ENCODE measurements at places on chromosomes 6 and 20.
A peak's percentile ranks its signal among the peaks of the same experiment; 100 is the strongest.

- DNase-seq, result no peak
Measured at GRCh38 chr6:80541886-80542285, 435.4 kb downstream of the BCKDHB start.

GRCh38 chr6:15960740-15961634 is 167.9 kb upstream of the MYLIP start:
- DNase-seq, result no peak

DNA sequence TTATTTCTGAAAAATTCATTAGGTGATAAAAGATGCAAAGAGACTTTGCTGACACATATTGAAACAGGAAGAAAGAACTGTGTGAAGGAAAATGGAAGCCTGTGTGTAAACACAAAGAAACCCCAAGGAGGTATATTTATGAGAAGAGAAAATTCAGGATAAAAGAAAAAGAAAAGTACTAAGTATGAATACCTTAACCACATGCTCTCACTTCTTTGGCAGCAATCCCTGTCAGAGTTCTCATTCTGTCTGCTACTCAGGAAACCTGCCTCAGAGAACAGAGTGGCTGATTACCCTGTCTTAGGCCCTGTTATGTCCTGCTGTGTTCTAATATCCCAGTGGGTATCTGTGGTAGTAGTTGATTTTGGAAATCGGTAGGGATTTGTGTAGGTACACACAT is 457.9 kb downstream of the TBC1D32 start:
- DNase-seq, result no peak

DNA sequence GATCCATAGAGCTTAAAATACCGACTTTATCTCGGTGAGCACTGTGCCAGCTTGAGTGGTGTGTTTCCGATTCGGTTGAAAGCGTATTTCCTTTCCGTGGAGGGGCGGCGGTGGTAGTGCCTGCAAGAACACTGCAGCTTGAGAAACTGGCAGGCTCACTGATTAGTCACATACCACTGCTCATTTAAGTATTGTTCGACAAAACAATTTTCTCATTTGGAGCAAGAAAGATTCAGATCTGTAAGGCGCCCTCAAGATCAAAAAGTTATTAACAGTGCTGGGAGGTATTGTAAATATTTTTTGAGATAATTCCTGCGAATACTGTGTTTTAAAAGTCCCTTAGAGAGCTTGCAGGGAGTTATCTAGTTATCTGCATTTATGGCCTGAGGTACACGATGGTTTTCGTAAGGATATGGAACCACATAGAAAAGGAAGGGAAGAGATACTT is 1.3 kb downstream of the MAPK14 start:
- DNase-seq, result peak; percentile 55

DNA sequence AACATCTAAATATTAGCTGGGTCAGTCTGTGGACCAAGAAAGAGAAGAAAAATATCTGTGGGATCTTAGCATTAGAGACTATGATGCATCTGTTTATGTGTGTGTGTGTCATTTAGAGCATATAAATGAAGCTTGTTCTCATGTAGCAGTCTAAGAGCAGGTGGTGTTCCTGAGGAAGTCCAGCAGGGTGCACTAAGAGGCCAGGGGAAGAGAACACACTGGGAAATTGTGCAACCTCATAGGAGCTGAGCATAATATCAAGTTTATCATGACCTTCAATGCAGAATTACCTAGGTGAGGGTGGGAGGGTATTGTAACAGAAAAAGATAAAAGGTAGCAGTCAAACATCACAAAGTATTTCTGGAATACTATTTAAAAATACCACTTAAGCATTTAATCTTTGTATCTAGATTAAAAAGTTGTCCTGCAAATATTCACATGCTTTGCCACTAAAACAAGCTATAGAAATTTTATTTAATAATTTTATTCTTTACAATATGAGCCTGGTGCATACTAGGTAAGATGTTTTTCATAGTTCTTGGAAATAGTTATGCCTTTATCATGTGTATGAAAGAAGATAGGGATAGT is 80.5 kb downstream of the SMPDL3A start:
- no peak for DNase-seq

GRCh38 chr6:7589221-7589620 is 777 bp upstream of the SNRNP48 start:
- no peak for DNase-seq

DNA sequence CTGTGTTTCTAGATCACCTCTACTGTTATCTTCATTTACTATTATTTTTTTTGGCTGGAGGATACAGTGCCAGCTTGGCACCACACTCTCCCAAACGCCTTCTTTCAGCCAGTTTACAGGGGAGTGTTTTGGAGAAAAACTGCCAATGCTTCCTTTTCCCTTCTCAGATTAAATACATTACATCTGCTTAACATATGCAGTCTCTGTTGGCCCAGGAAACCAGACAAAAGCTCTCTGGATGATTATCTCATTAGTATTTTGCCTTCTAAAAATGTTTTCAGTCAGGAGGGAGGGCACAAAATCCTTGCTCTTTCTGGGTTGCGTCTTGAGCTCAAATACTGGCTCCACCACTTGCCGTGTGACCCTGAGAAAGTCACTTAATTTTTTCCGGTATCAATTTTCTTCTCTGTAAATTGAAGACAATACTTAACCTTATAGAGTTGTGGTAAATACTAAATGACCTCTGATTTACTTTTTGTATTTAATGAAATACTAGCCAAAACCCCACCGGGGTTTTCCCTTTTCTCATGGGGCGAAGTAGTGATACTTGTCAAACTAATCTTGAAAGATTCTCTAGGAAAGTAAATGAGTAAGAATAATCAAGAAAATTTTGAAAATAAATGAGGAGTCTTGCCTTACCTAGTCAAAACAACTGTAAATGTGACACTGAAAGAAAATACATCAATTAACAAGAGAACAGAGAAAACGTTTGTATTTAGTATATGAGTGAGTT is 146.2 kb downstream of the MMS22L start:
- DNase-seq, result no peak

GRCh38 chr6:160167604-160168399 is 46.2 kb downstream of the SLC22A1 start:
- no peak for DNase-seq

GRCh38 chr6:125164696-125165095 is 11.1 kb downstream of the TPD52L1 start:
- DNase-seq, result no peak

- no peak for DNase-seq
Measured at GRCh38 chr6:143928853-143929252, 64.6 kb downstream of the ZC2HC1B start.

DNA sequence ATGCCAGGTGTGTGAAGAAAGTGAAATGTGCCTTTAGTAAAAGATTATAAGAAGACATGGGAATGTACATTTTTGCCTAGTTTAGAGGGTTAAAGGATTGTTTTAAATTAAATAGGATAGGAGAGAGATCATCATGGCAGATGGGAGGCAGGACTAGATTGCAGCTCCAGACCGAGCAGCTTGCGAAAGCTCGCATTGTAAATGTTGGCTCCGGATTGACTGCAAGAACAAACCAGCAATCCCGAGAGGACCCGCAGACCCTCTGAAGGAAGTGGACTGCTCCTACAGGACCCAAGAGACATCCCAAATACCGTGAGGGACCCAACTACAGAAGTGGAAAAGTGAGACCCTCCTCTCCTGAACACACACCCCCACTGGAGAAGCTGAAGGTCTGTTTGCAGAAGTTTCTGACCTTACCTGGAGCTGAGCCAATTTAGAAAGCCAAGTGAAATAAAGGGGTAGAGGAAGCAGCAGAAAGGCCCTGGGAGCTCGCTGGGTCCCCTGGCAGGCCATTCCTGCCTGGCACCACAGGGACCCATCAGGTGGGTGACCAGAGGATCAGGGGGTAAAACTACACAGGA is 30.0 kb upstream of the TPD52L1 start:
- no peak for DNase-seq

GRCh38 chr20:35116258-35116657 is 23.7 kb upstream of the TRPC4AP start:
- DNase-seq, result no peak

DNA sequence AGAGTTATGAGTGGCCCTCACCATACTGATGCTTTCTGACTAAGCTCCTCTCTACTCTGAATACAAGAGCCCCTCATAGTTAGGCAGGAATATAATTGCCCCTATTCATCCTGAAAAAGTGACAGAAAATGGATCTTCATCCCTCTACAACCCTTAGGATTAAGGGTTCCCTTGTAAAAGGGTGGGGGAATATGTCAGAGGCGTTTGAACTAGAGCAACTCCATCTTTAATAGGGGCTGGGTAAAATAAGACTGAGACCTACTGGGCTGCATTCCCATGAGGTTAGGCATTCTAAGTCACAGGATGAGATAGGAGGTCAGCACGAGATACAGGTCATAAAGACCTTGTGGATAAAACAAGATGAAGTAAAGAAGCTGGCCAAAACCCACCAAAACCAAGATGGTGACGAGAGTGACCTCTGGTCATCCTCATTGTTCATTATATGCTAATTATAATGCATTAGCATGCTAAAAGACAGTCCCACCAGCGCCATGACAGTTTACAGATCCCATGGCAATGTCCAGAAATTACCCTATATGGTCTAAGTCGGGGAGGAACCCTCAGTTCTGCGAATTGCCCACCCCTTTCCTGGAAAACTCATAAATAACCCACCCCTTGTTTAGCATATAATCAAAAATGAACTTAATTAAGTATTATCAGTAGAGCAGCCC is 4.7 kb upstream of the GTF3C6 start:
- DNase-seq, result no peak

DNA sequence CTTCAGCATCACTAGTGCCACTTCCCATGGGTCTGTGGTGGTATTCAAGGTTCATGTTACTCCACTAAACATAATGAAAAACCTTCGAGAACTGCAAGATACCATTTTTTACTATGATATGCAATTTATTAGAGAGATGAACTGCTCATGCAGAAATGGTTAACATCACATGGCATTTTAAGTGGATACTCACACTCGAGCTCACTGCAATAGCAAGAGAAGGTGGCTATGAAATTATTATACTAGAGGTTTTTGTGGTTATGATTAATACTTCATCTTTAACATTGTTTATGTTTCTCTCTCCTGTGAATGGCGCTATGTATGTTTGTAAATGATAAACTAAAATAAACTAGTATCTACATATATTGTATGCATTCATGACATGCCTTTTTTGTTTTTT is 35.1 kb downstream of the SCAF8 start:
- no peak for DNase-seq

DNA sequence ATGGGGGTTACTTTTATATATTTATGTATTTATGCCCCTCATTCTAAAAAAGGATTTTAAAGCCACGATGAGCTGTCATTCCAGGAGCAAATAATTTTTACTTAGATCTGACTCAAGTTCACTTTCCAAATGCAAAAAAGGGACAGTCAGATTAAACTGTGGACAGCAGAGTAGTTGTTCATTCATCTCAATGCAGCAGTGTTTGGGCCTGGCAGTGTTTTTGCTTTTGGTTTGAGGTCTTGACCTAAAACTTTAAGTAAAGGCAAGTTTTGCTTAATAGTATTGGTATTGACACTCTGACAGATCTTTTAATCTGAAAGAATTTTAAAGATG is 13.9 kb downstream of the JARID2 start:
- DNase-seq, result no peak

DNA sequence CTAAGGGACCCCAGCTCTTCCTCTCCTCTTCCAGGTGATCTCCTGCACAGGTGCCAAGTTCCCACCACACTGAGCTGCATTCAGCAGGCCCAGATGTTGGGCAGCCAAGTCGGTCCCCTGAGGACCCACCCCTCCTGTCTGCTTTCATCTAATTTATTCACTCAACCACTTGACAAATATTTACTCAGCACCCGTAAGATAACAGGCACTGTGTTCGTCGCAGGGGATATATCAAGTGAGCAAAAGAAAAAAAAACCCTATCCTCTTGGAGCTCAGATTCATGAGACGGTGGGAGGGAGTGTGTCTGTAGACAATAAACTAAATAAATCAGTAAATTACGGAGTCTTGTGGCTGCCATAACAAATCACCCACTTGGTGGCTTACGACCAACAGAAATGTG is 143.6 kb downstream of the MRPL14 start:
- no peak for DNase-seq

- DNase-seq, result no peak
Measured at GRCh38 chr20:10832141-10832540, 158.3 kb upstream of the JAG1 start.

GRCh38 chr6:8888468-8888867 is 453.1 kb upstream of the SLC35B3 start:
- DNase-seq, result no peak

GRCh38 chr20:5864873-5865587 is 85.3 kb downstream of the TRMT6 start:
- no peak for DNase-seq

DNA sequence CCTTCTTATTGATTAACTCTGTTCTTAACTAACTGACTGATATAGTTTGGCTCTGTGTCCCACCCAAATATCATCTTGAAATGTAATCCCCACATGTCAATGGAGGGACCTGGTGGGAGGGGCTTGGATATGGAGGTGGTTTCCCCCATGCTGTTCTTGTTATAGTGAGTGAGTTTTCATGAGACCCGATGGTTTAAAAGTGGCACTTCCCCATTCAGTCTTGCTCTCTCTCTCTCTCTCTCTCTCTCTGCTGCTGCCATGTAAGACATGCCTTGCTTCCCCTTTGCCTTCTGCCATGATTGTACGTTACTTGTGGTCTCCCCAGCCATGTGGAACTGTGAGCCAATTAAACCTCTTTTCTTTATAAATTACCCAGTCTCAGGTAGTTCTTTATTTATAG is 81.8 kb upstream of the SPACA1 start:
- DNase-seq, result no peak

DNA sequence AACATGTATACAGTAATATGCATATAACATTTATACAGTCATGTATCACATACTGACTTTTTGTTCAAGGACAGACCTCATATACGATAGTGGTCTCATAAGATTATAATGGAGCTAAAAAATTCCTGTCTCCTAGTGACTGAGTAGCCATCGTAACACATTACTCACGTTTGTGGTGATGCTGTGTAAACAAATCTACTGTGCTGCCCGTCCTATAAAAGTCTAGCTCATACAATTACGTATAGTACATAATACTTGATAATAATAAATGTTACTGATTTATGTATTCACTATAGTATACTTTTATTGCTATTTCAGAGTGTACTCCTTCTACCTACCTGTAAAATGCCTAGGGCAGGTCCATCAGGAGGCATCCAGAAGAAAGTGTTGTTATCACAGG is 17.4 kb downstream of the SERAC1 start:
- no peak for DNase-seq

GRCh38 chr20:50446351-50447101 is 63.7 kb upstream of the PTPN1 start:
- DNase-seq, result no peak

GRCh38 chr6:46484081-46484820 is 7.0 kb downstream of the RCAN2 start:
- DNase-seq, result no peak

DNA sequence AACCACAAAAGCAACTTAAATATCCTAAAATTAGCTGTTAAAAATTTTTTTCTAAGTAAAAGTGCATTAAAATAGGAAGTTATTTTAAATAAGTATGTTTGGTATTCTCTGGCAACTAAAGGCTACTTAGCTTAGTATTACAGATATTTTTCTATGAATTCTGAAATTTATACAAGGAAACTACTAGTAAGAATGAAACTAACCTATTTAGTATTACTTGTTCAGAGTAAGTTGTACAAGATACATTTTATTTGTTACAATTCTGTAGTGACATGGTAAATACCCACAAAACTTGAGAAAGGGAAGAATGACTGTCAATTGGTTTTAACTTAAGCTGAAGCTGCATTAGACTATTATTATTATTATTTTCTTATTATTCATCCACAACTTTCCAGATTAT is 6.5 kb downstream of the PHIP start:
- no peak for DNase-seq

GRCh38 chr6:107539409-107539808 is 49.5 kb downstream of the SOBP start:
- no peak for DNase-seq
